ENCODE measurements at places on chromosomes 7 and 10.
A peak's percentile ranks its signal among the peaks of the same experiment; 100 is the strongest.

GRCh38 chr10:22702348-22702747 lies 12.0 kb downstream of the PIP4K2A start:
- no peak for DNase-seq

- no peak for DNase-seq
Observed at GRCh38 chr10:5447611-5448071, 35.3 kb downstream of the NET1 start.

GRCh38 chr7:117963264-117964197 lies 90.3 kb upstream of the CTTNBP2 start:
- DNase-seq, result no peak

DNA sequence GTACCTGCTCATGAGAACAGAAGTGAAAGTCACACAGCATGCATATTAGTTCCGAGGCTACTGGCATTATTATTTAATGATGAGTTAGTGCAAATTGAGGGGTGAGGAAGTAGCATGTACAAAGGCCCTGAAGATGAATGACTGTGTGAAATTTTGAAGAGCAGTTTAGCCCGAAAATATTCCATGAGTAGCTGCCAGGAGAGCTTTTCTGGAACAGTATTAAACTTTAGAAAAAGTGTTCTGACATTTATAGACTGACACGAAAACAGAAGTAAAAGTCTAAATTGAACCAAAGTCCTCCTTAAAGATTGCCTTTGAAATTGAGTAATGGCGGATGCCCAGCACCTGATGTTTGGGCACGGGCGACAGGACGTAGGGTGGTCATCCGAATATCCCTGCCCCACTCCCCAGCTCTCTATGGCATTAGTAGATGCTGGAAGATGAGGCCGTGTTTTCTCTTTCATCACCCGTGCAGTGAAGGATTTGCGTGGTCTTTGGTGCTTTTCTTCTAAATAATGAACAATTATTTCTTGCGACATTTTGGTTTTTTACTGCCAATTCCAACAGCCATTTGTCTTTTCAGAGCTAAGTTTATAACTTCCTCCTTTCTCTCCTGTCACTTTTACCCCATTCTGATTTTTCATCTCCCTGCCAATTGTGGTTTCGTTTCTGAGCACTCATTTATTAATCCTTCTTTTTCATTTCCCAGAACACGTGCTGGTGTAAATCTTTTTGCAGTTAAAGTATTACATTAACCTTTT lies 192.6 kb downstream of the MGMT start:
- DNase-seq, result no peak

- no peak for DNase-seq
Observed at GRCh38 chr7:76997381-76998284, 34.5 kb downstream of the SPDYE17 start.

DNA sequence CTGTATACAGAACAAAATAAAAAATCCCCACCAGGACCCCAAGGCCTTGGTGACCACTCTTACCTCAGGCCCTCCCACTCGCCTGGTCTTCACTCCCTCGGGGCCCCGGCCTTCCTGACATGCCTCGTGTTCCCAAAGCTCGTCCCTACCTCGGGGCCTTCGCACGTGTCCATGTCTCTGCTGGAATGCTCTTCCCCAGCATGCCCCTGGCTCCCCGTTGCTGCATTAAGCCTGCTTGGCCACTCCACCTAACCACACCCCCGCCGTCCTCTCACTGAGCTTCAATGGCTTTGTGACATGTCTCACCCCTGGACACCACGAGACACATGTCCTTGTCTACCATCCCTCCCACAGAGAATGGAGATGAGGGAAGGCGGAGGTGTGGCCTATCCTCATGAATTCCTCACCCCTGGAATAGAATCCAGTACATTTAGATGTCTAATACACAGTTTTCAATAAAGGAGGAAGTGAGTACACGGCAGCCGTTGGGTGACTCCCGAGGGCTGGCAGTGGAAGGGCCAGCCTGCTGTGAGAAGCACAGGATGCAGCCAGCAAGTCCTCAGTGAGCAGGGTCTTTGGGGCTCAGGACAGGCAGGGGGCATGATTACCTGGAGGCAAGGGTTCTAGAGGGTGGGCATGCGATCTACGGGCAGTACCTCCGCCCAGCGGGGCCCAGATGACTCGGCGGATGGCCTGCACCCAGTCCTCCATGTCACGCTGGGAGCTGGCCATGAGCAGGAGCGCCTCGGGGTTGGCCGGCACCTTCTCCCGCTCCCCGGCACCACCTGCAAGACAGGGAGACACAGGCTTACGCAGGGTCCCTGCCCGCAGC lies 125.7 kb downstream of the ARHGAP22 start:
- DNase-seq, result no peak

DNA sequence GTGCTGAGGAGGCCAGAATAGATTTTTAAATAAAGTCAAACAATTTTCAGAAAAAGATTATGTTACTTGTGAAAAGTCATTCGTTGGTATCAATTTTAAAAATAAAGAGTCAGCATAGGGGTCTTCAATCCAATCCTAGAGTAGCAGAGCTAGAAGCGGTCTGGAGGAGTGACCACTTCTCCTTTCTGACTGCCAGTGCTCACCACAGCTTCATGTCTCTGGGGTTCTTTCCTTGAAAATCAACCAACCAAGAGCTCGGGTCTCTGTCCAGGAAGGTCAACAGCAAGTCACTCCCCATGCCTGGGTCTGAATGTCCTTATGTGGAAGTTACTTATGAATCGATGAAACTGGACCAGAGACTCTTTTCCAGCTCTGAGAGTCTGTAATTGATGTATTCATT lies 14.3 kb downstream of the PTPRN2 start:
- peak; percentile 82 for DNase-seq

- DNase-seq, result no peak
Observed at GRCh38 chr7:79868010-79868409, 266.6 kb upstream of the GNAI1 start.

- no peak for DNase-seq
Observed at GRCh38 chr10:28873540-28873939, 196.2 kb downstream of the BAMBI start.

- no peak for DNase-seq
Observed at GRCh38 chr10:109773288-109774120, 149.8 kb downstream of the XPNPEP1 start.

GRCh38 chr7:98730326-98730725 lies 113.2 kb downstream of the NPTX2 start:
- DNase-seq, result no peak

- no peak for DNase-seq
Observed at GRCh38 chr7:158076656-158077055, 511.0 kb downstream of the PTPRN2 start.

DNA sequence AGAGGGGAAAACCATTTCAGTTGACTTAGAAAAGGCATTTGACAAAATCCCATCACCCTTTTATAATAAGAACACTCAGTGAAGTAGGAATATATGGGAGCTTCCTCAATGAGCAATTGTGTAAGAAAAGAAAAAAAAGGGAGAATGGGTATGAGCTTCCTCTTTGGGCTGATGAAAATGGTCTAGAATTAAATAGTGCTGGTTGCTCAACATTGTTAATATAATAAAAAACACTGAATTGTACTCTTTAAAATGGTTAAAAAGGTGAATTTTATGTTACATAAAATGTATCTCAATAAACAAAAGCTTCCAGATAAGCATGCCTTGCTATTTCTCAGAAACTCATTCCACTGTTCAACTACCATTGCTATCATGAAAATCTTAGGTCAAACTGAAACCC lies 40.6 kb downstream of the LRRC17 start:
- DNase-seq, result peak; percentile 72

DNA sequence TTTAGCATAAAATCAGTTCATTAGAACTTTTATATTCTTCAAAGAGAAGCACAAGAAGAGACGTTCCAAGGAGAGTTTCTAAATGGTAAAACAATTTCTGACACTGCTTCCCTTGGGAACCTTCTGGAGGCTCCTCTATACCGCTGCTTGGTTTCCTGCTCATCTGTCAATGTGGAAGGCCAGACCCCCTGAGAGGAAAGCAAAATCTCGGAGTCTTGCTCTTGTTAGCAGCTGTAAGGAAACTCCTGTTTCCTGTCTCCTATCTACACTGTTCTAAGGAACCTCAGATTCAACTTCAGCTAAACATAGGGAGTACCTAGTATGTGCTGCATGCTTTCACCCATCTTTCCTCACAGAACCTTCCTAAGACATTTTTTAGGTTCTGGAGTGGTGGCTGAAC lies 322.2 kb downstream of the BMPER start:
- DNase-seq, result no peak

- no peak for DNase-seq
Observed at GRCh38 chr10:11206676-11207559, 189.2 kb downstream of the CELF2 start.

- DNase-seq, result no peak
Observed at GRCh38 chr7:124269774-124270173, 236.9 kb upstream of the TMEM229A start.

GRCh38 chr7:25565002-25565401 lies 336.7 kb upstream of the NPVF start:
- DNase-seq, result no peak

- DNase-seq, result peak; percentile 11
Observed at GRCh38 chr10:43260117-43260761, 6.6 kb downstream of the RASGEF1A start.

DNA sequence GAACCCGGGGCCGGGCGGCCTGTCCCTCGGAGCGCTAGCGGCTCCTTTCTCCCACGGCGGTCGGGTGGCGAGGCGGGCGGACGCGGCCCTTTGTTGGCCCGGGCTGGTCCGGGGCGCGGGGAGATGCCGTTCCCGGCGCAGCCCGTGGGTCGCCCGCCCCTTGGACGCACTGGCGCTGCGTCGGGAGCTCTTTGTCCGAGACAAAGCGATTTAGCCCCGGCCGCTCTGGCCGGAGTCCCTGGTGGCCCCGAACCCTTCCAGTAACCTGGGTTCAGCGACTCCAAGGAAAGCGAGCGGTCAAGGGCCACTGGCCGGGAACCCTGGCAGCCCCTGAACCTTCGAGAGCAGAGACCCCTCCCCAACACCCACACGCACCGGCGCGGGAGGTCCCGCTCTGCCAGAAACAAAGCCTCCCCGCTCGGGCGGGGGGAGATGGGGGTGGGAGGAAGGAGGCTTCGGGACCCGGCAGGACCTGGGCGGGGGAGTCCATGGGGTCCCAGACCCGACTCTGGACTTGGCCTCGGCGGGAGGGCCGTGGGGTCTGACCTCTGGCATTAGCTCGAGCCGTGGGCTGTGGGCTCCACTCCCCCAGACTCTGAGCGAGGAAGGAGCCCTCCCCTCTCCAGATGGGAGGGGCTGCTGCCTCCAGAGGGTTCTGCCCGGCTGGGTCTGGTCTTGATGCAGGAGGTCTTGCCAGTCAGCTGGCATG lies 836 bp downstream of the DPYSL4 start:
- DNase-seq, result no peak

DNA sequence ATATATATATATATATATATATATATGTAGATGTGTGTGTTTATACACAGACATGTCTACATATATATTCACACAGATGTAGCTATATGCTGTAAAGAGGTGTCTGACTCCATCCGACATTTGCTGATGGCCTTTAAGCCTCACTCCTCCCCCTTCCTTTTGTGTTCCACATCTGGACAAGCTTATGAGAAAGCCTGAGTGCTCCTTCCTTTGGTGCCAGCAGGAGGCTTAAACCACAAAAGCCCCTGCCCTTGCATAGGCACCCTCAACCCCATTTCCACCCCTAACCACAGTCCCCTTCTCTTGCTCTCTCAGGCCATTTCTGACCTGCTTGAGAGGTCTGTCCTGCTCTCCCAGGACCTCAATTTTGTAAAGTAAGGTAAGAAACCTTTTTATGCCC lies 98.7 kb downstream of the SVOPL start:
- peak; percentile 87 for DNase-seq

DNA sequence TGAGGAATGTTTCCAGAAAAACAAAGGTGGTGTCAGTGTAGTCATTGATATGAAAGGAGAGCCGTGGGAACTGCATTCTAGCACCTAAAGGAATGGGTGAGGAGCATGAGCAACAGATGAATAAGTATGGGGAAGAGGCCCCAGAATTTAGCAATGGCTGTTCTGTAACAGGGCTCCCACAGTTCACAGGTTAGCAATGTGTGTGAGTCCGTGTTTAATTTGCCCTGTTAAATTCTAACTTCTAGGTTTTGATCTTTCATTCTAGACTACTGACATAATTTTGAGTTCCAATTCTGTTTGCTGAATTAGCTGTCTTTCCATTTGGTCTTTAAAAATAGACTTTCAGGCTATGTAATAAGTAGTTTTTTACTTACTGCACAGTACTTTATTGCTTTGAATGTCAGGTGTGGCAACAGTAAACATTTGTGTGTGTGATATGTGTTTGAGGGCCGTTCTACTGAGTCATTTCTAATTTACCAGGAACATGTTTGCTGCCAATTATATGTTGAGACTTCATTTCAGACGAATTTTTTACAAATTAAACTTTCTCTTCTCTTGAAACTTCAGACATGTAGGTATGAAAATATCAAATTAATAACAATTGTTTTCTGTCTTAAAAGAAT lies 8.8 kb downstream of the STK17A start:
- no peak for DNase-seq

- DNase-seq, result no peak
Observed at GRCh38 chr7:115885550-115885949, 145.0 kb downstream of the TFEC start.

GRCh38 chr7:136183981-136184380 lies 206.8 kb upstream of the MTPN start:
- DNase-seq, result no peak

- no peak for DNase-seq
Observed at GRCh38 chr7:127760436-127761031, 108.5 kb downstream of the SND1 start.

- DNase-seq, result no peak
Observed at GRCh38 chr10:99412099-99412498, 18.3 kb downstream of the GOT1 start.

- DNase-seq, result no peak
Observed at GRCh38 chr7:47818796-47819606, 129.3 kb downstream of the PKD1L1 start.

DNA sequence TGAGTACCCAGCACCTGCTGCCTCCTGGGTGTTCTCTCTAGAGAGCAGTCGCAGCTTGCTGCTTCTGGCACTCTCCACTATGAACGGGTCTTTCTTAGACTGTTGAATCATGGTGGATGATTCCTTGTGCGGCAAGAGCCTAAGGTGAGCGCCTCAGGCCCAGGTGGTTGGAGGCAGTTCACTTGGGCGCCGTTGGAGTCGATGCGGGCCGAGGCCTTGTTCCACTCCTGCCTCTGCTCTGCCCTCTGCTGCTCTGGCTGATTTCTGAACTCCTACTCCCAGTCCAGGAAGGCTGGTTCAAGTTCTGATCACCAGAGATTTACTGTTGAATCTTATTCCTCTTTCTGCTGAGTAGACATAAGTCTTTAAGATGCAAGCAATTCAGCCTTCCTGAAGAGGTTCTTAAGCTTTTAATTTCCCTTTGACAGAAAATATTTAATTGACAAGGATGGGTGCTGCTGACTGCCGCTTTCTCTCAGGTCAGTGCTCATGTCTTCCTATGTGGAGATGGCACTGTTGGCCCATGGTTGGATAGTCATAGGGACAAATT lies 10.4 kb downstream of the YKT6 start:
- DNase-seq, result no peak

GRCh38 chr7:73635428-73636200 lies 11.3 kb upstream of the MLXIPL start:
- DNase-seq, result no peak

DNA sequence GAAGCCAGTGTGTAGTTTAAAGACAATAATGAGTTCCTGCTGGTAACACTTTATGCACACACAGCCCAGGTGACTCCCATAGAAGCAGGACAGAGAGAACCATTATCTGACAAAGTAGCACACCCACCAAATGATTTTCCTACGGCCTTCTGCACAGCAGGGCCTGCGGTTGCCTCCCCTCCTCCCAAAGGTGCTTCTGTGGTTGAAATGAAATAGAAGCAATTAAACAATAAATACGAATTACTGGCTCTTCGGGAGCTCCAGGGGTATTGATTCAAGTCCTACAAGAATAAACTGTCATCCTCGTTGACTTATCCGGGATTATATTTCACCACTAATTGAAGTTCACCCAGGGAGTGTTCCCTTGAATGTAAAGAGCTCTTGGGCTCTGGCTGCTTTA lies 172.1 kb downstream of the ACTR3B start:
- DNase-seq, result no peak

All from GF-D8 (cell line).